ENCODE measurements at places on chromosomes 11 and 22.

- DNase-seq: no peak
These were observed 27.4 kb downstream of the RCN1 start for GRCh38 chr11:32118025-32118974.

- no peak for DNase-seq
These were observed 789.4 kb downstream of the OPCML start for GRCh38 chr11:132742929-132743328.

DNA sequence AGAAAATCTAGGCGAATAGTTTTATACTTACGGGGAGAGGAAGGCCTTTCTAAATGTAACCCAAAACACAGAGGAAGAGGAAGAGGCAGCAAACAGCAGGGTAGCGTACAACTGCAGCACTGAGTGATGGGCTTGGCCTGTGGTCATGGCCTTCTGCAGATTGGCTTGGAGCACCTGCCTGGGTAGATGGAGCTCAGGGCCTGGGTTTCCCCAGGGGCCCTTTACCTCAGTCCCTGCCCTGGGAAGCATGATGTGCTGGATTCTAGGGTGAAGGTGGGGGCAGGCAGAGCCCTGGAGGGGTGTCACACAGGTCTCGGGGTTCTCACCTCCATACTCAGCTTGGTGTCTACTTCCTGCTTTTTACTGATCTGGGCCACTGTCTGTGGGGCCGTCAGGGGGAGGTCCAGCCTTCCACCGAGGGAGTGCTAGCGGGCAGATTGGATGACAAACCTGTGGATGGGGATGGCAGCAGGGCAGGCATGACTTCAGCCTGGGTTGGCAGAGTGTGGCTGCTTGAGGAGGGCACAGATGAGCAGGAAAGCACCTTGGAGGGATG, 27.7 kb upstream of the CHRM1 start:
- no peak for DNase-seq

GRCh38 chr22:40726514-40726913, 47.2 kb downstream of the MCHR1 start:
- DNase-seq: no peak

- peak; percentile 94 for DNase-seq
These were observed 2.2 kb upstream of the SIGIRR start for GRCh38 chr11:416757-417621.

DNA sequence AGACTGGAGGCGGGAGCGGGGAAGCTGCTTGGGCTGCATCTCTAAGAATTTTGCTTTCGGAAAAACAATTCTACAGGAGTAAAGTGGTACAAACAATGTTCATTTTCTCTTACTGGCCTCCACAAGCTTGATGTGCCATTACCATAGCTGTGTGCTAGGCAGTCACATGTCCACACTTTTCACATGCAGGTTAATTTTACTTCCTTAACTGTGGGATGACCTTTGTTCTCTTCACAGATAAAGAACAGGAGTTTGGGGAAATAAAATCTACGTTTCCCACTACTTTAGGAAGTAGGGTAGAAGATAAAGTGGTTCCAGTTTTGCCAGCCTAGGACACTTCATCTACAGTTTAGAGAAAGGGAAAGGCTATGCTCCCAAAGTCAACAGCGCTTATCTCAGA, 327.2 kb upstream of the NARS2 start:
- DNase-seq: no peak

DNA sequence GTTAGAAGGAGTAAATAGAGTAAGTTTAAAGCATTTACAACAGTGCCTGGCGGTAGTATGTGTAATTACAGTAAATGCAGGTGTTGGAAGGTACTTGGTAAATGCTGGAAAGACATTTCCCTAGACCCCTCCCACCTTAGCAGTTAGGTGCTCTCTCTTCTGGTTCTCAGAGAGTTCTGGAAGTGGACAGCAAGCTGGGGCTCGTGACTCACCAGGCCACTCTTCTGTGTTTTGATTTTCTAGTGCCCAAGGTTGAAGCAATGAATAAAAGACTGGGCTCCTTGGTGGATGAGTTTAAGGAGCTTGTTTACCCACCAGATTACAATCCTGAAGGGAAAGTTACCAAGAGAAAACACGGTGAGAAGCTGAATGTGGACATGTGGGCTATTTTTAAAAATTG, 27.6 kb downstream of the SNU13 start:
- no peak for DNase-seq

DNA sequence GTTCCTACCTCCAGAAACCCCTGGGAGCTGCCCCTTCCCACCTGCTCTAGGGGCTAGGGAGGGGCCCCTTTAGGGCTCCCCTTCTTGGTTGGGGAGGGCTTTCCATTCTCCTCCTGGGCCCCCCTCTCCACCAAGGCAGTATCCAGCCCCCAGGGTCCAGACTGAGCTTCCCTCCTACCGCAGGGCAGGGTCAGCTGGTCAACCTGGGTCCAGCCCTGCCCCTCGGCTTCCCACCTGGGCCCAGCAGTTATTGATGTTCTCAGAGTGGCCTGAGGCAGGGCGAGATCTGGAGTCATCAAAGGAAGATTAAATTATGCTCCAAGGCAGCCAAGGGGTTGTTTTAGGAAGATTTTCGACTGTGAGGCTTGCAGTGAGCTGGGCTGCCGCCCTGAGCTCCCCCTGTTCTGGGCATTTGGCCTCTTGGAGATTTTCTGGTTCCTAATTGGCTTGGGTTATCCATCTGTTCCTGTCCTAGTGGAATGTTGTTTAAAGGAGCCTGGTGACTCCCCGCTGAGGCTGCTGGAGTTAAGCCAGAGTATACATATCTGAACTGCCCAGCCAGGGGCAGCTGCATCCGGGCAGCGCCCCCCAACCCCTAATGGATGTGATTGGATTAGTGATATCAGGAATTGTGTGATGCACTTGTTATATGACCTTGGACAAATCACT, 1.8 kb upstream of the SLC22A8 start:
- no peak for DNase-seq

DNA sequence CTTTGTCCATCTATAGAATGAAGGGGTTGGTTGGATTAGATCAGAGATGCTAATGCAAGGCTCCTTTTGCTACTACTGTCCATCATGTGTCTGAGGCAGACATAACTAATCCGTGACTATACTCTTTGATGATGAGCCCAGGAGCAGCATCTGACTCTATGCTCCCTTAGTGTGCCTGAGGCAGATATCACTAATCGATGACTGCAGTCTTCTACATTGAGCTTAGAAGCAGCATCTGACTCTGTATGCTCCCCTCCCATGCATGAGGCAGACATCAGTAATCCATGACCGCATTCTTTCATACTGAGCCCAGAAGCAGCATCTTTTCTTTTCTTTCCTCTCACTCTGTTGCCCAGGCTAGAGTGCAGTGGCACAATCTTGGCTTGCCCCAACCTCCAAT, 4.2 kb downstream of the TCN2 start:
- no peak for DNase-seq

- DNase-seq: no peak
These were observed 1445.6 kb downstream of the TBC1D22A start for GRCh38 chr22:48207919-48208535.

DNA sequence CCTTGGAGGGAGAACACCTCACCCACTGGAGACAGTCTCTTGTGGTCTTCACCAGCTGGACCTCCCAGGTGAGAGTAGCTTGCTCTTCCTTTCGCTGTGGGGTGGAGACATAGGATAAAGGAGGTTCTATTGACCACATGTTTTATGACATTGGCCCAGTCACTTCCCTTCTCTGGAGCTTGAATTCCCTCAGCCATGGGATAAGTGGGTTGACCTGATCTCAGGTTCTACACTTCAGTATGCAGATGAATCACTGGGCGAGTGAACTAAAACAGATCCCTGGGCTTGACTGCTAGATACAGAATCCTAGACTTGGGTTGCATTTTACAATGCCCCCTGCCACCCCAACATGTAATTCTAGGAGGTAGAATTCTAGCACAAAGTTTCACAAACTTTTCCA, 54.8 kb upstream of the PRSS23 start:
- DNase-seq: no peak

DNA sequence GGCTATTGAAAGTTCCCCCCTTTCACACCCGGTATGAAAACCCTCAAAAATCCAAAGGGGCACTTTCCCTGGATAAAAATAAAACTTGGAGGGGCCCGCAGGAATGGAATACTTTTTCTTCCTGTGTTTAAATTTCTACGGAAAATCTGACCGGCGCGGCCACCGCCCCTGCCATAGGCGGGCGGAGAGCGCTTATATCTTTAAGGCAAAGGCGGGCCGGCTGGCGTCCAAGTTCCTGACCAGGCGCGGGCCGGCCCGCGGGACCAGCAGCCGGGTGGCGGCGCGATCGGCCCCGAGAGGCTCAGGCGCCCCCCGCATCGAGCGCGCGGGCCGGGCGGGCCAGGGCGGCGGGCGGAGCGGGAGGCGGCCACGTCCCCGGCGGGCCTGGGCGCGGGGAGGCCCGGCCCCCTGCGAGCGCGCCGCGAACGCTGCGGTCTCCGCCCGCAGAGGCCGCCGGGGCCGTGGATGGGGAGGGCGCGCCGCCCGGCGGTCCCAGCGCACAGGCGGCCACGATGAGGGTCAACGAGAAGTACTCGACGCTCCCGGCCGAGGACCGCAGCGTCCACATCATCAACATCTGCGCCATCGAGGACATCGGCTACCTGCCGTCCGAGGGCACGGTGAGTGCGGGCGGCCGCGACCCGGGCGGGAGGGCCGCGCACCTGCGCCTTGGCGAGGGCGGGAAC, at the start of gene ANO1:
Gene ANO1 (plus strand): TSS at position 223 of the 686 bp plus-strand sequence. CDS start 290 bp downstream, at position 513.
- peak; percentile 62 for DNase-seq

DNA sequence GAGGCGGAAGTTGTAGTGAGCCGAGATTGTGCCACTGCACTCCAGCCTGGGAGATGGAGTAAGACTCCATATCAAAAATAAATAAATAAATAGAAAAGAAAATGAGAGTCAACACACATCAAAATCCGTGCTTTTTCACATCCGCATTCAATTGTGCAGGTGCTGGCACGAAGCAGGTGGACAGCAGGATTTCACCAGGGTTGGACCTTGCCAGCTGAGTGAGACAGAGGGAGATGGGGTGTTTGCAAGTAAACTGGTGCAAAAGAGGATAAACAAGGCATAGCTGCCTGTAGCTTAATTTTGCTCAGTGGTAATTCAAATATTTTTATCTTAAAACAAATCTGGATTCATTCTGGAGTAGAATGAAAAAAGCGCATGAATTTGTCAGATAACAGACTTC, 23.3 kb upstream of the DNAL4 start:
- no peak for DNase-seq

- no peak for DNase-seq
These were observed 15.6 kb upstream of the NECTIN1 start for GRCh38 chr11:119744577-119744976.

- DNase-seq: no peak
These were observed 22.0 kb downstream of the ST14 start for GRCh38 chr11:130181295-130182272.

- DNase-seq: no peak
These were observed 6.0 kb upstream of the OR10D3 start for GRCh38 chr11:124176925-124177715.

- no peak for DNase-seq
These were observed 134.6 kb downstream of the PKNOX2 start for GRCh38 chr11:125299061-125299615.

DNA sequence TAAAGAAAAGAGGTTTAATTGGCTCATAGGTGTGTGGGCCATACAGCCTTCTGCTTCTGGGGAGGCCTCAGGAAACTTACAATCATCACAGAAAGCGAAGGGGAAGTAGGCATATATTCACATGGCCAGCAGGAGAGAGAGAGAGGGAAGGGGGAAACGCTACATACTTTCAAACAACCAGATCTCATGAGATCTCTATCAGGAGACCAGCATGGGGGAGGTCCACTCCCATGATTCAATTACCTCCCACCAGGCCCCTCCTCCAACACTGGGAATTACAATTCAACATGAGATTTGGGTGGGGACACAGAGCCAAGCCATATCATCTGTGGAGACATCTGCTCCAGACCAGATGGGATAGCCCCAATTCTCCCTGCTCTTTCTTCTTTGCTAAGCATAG, 866.0 kb downstream of the BRD1 start:
- DNase-seq: no peak

DNA sequence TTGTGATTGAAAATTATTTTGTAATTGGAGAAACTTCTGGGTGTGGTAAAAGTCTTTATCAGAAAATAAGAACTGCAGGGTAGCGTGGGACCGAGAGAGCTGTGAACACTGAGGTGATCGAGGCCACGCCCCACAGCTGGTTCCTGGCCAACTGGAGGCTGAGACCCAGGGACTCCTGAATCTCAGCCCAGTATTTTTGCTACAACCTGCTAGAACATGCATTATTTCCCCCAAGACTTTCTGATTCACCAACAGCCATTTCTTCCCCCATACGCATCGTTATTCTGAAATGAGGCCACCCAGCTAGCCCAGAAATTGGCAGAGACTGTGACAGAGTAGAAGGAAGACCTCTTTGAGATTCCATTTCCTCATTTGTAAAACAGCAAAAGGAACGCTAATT, 3.4 kb upstream of the FGF19 start:
- DNase-seq: no peak

- no peak for DNase-seq
These were observed 507.4 kb downstream of the METTL15 start for GRCh38 chr11:28615542-28615941.

GRCh38 chr11:17877886-17878285, 135.0 kb downstream of the SERGEF start:
- DNase-seq: no peak

DNA sequence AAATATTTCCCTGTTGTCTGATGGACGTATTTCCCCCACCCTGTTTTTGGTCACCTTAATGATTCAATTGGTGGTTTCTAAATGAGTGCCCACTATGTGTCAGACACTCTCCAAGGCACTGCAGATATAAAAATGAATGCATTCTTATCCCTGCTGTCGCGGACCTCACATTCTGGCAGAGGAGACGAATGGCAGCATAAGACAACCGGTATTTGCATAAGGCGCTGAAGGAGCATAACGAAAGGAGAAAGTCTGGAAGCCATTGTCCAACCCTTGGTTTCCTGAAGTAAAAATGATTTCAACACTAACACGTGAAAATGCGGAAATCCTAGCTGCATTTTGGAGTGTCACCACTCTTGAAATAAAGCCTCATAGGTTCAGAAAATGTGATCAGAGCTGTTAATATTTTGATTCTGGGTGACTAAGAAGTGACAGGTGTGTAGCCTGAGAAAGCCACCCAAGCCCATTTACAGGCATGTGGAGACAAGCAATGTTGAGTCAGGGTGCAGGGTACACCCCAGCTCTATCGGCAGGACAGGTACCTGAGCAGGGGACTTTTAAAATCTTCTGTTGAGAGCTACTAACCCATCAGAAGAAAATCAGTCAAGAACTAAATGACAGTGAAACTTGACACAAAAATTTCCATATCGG, 10.1 kb upstream of the GAB2 start:
- DNase-seq: no peak

DNA sequence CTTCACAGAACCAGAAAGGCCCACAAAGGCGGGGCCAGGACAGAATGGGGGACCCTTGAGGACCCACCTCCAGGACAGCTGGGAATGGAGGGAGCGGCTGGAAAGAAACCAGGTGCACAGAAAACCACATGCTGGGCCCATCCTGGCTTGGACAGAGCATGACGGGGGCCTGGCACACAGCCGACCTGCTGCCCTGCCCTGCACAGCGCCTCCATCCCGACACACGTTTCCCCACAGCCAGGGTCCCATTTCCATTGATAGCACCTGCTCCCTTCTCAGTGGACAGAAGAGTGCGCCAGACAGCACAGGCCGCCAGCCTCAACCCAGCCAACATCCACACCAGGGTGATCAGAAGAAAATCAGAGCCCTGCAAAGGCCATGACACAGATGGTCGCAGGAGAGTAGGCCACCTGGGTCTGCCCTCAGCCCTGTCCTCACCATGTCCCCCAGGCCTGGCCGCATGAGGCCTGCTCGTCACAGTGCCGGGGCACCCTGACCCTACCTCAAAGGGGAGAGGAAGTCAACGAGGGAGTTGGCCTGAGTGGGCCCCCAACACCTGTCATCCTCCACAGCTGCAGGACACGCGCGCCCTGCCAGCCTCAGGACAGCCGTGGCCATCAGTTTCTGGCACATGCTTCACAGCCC, 28.1 kb downstream of the BRD1 start:
- no peak for DNase-seq

- no peak for DNase-seq
These were observed 4.3 kb downstream of the PRAME start for GRCh38 chr22:22554587-22555284.

Measured in iPS-NIHi11 (cell line).